ELR (cell line): ENCODE measurements at places on chromosomes 11 and 22.
A peak's percentile ranks its signal among the peaks of the same experiment; 100 is the strongest.

GRCh38 chr11:6576471-6577373 is 26.7 kb downstream of the RRP8 start:
- DNase-seq, result peak; percentile 6

DNA sequence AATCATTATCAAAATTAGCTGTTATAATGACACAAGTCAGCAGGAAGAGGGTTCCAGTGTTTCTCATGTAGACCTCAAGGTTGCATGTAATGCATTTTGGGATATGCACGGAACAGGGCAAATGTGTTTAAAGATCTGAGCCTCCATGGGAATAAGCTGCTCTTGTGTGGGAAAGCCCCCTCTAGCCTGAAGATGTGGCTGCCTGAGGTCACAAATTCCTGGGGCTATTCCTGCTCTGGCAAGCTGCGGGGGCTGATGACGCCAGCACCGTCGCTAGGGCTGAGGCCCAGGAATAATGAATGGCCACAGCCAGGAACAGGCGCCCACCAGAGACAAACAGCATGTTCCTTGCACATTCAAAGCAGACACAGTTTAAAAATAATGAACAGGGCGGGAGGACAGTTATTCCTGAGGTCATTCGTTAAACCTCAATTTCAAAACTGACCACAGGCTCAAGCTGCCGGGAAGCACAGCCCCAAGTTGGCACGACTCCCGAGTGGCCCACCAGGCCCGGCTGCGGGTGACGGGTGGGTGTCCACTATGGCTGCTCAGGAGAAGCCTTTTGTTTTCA is 11.7 kb downstream of the OSBPL5 start:
- DNase-seq, result peak; percentile 80

- no peak for DNase-seq
Observed at GRCh38 chr11:45409587-45409986, 123.4 kb upstream of the SYT13 start.

DNA sequence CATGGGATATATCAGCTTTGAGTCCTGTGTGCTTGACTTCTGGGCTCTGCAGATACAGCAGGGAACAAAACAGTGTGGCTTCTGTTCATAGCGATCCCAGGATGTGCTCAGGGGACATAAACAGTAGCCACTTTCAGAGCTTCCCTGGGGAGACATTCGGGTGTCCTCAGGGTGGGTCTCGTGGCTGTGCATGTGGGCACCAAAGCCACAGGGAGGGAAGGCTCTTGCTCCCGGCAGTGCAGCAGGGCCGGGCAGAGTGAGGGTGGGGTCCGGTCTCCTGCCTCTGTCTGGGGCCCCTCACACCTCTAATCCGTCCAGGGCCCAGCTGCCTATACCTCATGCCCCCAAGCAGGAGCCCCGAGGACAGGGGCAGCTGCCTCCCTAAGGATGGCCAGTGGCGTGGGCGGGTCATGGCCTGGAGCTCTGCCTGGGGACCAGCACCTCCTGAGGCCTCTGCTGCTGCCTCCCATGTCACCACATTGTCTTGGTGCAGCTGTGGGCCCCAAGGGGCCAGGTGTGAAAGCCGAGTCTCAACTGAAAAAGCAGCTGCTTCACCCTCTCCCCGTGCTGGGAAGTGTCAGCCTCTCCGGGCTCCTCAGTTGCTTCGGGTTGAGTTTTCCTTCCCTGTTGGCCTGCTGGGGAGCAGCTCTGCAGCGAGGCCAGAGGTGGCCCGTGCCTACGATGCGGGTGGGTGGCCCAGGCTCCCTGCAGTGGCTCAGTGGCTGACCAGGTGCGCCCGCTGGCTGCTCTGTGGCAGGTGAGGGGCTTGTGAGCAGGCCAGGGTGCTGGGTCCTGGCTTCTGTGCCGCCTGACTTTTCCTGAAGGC is 3.8 kb downstream of the TPCN2 start:
- no peak for DNase-seq

DNA sequence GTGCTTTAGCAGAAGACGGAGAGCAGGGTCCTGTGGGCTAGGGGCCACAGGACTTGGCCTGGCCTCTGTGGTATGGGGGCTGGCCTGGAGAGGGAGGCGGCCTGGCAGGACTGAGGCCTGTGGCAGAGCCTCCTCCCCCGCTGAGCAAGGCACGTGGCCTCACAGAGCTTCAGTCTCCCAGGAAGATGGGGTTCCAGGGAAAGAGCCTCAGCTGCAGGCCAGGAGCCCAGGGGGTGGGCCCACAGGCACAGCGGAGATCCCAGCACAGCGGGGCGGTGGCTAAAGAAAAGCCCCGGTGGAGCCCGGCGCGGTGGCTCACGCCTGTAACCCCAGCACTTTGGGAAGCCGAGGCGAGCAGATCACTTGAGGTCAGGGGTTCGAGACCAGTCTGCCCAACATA is 2.2 kb downstream of the MAPK12 start:
- no peak for DNase-seq

DNA sequence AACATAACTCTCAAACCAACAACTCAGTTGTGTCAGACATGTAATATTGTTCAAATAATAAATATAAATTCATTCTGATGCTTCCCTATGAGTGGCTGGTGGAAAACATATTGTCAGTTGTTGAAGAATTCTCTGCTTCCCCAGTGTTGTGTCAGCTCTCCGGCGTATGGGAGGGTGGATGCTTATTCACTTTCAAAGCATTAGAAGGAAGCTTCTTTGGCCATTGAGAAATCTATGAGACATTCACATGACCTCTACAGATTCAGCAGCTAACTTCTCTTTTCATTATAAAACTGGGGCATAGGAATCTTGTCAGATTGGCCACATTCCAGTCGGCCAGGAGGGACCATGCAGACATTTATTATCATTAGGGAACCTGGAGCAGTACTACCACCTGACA is 2.9 kb downstream of the OR51V1 start:
- DNase-seq, result peak; percentile 38

DNA sequence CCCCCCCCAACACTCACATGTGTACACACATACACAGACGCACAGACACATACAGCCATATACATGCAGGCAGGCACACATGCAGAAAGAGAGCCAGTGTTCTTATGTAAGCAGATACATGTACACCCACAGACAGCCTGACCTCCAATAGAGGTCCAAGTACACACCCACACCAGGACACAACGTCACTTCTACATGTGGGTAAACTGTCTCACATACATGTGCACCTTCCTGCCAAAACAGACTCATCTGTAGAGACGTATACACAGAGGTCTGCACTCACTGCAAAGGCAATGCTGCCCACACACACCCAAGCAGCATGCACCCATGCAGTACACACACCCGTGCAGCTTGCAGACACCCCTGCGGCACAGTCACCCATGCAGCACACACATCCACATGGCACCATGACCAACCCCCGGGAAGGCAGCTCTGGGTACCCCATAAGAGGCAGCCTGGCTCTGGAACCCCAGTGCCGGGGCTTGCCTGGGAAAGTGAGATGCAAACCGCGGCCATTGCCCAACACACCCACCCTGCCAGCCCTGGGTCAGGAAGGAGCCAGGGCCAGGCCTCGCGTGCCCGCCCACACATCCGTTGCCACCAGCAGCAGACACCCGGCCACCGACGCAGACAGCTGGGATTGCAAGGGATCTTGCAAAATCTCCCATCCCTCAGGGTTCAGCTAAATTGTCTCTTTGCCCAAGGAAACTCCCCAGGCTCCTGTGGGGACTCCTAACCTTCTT is 10.1 kb downstream of the CASTOR1 start:
- no peak for DNase-seq
